ENCODE measurements at places on chromosomes 7 and 10.
A peak's percentile ranks its signal among the peaks of the same experiment; 100 is the strongest.

- DNase-seq = no peak
These were observed 37.5 kb downstream of the PAPSS2 start for GRCh38 chr10:87696922-87697745.

DNA sequence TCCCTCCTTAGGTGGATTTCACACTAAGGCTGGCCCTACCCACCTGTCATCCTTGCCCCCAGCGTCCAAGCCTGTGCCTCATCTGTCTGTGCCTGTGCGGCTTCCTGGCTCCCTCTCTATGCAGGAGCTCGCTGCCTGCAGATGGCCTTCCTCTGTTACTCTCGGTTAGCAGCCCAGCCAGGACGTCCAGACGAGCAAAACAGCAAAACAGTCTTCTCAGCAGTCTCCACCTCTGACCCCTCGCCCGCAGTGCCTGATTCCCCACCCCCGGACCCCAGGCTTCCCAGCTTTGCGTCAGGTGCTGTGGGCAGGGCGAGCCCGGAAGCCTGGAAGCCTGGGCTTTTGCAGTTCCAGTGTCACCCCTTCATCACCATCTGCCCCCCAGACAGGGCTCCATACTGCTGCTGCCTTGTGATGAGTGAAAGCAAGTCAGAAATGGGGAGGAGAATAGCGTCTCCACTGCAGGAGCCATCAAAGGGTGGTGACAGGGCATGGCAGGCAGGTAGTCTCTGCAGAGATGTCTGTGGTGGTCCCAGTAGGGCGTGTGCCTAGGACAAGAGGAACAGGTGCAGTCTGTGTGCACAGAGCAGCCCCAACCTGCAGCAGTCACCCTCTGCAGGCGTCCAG lies 88.5 kb downstream of the ADCY1 start:
- no peak for DNase-seq

DNA sequence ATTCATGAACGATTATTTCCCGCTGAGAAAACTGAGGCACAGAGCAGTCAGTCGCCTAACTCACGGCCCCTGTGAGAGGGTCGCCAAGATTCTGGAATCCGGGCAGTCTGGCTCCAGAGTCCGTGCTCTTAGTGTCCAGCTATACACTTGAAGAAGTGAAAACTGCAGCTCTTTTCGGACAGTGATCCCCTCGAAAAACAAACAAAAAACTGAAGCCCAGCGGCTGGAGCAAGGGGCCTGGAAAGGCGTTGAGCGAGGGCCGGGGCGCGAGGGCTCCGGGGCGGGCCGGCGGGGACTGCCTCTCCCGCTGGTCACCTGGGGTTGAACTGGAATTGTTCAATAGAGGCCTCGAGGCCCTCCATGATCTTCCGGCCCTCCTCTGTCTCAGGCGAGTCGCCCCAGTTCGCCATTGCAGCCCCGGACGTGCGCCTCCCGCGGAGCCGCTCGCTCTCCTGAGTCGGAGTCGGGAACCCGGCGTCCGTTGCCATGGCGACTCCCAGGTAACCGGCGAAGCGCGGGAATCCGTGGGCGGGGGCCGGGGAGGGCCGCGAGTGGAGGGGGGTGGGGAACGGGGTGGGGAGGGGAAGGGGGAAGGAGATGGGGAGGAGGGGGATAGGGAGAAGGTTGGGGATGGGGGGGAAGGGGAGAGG lies 881 bp downstream of the C10orf67 start:
- DNase-seq = peak; percentile 24

DNA sequence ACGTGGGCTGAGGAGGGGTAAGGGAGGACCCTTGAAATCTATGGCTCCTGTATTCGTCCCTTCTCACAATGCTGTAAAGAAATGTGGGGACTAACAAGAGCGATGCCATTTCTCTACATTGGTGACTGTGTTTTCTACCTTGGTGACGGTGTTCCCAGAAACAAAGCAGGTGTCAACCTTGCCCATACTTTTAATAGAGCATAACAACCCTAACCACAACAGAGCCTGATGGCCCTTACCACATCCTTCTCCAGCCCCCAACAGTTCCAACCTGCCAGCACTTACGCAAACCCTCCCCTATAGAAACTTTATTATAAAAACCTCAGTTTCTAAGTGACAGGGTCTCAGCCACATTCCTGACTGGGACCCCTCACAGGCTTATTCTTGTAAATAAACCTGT lies 28.2 kb upstream of the ADCYAP1R1 start:
- DNase-seq = no peak

DNA sequence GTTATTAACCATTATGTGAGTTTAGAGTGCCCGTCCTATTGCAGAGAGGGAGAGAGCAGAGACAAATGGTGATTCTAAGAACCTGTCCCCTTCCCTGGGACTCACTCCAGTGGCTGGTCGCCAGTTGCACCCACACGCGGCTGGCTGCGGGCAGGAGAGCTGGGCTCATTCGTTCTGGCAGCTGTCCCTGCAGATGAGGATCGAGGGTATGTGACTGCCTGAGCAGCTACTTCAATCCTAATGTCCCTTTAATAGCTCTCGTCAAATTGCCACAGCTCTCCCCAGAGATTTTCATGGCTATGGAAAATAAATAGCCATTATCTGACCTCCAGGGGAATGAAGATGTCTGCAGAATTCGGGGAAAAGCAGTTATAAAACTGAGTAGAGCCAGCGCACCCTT lies 41.6 kb downstream of the RBM28 start:
- no peak for DNase-seq

- no peak for DNase-seq
These were observed 63.8 kb upstream of the SMNDC1 start for GRCh38 chr10:110368556-110368955.

GRCh38 chr10:3882855-3883254 lies 97.8 kb upstream of the KLF6 start:
- no peak for DNase-seq

DNA sequence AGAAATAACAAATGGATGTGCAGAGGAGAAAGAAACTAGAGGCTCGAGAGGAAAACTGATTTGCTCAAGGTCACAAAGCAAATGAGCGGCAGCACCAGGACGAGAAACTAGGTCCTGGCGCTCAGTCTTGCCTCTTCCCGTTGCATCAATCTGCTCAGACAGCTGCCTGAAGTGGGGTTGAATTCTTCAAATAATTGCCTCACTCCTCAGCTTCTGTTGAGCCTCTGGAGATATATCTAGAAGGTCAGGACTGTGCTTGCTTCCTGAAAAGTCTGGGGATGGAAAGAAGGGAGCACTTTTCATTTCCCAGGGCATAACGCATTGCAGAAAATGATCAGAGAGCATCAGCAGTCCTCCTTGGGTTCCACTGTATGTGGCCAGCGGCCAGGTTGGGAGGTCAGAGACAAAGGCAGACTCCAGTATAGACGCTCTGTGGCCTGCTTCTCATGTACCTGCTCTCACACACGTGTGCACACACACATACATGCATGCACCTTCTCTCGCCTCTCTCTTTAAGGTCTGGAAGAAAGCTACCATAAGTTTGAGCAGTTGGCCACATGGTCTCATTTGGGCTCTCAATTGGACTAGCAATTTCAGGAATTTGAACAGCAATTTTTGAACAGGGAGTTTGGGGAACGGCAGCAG lies 83.7 kb upstream of the DUSP5 start:
- no peak for DNase-seq

DNA sequence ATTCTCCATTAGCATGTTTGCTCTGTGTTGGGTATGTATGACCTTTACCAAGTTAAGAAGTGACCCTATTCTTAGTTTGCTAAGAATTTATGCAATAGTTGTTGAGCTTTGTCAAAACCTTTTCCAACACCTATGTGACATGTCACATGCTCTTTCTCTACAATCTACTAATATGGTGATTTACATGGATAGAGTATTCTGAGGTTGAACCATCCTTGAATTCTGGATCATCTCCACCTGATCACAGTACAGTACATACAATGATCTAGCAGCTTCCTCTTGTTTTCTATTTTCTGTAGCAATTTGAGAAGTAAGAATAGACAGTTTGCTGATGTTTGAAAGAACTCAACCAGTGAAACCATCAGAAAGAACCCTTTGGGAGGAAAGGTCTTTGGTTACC lies 101.2 kb upstream of the PDGFA start:
- no peak for DNase-seq

DNA sequence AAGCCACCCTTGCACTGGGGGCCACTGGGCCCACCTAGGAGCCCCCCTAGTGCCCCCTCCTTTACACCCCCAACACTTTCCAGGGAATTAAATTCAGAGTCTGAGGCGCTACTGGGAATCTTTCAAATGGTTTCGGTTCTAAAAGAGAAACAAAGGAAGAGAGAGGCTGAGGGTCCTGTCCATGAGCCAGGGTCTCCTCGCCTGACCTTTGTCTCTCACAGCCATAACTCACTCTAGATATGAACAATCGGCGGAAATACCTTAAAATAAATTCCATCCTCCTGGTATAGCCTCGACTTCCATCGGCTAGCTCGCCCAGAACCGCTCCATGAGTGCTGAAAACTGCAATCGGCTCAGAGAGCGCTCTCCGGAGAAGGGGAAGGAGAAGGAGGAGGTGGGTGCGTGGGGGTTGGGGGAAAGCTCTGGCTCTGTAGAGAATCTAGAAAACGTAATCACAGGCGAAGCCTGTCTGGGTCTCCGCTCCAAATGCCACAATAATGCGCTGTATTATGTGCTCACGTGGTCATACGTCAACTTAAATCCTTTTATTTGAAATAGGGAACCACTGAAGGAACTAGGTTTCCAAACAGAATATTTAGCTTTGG lies 12.6 kb downstream of the HOXA4 start:
- no peak for DNase-seq

DNA sequence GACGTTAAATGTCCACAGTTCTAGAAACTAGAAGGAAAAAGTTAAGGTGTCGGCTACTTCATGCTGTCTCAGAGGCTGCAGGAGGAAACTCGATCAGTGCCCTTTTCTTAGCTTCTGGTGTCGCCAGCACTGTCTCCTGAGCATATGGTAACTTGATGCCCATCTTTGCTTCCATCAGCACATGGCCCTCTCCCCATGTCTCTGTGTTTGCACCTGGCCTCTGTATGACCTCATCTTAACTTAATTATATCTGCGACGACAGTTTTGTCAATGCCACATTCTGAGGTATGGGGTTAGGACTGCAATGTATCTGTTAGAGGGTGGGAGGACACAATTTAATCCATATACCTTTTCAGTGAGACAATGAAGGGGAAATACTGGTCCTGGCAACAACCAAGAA lies 449.9 kb downstream of the POM121L12 start:
- no peak for DNase-seq

GRCh38 chr10:133359554-133359971 lies 1.7 kb upstream of the FUOM start:
- no peak for DNase-seq

DNA sequence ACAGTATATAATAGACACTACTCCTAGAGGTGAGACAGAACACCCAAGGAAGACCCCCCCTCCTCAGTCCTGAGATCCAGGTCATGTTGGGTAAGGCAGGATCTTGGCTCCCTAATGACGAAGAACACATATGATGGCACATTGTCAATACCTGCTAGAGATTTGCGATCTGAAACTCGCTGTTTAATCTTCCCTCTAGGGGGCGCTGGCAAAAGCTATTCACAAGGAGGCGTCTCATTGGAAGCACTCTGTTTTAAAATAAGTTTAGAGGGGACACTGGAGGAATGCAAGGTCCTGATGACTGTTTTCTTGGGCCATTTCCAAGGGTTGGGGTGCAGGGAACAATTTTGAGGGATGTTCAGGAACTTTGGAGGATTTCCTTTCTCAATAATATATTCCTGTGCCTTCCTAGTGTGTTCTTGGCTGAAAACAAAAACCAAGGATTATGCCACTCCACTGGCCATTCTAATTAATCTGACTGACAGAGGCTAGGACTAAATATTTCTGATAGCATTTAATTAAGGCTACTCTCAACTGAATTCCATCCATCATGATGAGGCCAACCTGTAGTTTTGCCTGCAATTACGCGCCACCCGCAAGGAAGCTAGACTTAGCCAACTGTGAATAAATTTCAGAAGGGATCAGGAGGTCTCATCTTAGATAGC lies 1013.8 kb upstream of the MBL2 start:
- DNase-seq = no peak

DNA sequence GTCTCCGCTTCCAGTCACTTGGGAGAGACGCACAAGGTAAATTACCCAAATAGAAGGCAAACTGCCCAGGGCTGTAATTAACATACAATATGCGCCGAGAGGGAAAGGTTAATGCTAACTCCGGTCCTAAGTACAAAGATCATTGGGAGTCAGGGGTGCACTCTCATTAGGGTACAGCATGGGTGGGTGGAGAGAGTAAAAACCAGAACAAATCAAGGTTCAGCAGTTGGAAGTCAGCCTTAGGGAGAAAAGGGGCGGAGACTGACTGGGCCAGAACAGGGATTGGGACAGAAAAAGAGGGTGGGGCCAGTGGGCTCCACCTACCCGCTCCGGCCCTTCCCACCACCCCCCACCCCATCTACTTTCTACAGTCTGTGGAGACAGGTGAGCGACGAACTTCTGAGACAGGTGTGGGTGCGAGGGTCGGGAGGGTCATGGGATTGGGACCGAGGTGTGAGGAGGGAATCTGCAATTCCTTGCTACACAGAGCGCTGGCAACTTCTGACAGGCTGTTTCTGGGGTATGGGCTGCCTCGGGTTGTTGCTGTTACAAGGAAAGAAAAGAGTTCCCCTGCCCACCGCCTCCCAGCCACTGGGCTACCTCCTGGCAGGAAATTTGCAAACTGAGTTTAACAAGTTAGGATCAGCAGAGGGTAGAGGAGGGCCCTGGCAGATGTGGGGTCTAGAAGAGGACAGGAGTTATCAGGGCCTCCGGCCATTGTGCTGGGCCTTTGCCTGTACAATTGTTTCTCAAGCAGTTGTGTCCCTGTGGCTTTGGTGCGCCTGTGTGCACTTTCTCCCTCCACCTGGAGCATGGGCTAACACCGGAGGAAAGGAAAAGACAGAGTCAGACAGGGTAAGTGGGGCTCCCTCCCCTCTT lies at the start of gene TMEM139:
TSS of gene TMEM139 (plus strand) at position 368 of the 879 bp plus-strand sequence. CDS start 1,000 bp downstream, outside the sequence.
- no peak for DNase-seq

- DNase-seq = no peak
These were observed 1011.7 kb downstream of the GATA3 start for GRCh38 chr10:9066152-9066551.

DNA sequence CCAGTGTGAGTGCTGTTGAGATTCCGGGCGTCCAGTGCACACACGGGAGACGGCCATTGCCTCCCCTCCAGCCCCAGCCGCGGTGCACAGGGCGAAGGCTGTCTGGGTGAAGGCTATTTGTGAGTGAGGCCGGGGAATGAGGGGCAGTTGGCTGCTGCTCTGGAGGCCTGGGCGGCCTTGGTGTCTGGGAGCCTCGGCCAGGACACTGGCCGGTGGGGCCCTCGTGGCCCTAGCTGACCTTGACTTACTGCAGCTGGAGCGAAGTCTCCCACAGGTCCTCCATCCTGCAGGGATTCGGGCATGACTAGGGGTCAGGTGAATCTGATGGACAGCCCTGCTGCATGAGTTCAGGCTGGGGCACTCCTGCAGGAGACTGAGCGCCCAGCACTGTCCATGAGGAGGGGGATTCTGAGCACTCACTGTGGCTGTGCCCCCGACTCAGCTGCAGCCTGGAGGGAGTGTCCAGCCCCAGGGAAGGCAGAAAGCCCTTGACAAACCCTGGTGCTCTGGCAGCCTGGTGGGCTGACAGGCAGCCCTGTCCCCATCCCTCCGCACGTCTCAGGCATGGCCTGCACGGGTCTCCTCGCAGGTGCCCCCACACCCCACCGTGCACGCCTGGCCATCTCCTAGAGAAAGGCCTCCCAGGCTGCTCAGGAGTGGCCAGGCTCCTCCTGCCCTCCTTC lies 52.7 kb upstream of the FAM20C start:
- DNase-seq = no peak

- no peak for DNase-seq
These were observed 69.4 kb downstream of the FAM53B start for GRCh38 chr10:124674768-124675222.

GRCh38 chr10:127787873-127788272 lies 50.9 kb downstream of the FOXI2 start:
- DNase-seq = no peak

GRCh38 chr10:111481261-111481826 lies 404.5 kb downstream of the ADRA2A start:
- no peak for DNase-seq

Data from omental fat pad (tissue), 4 donors.